Thyroid gland (tissue), 4 donors: ENCODE measurements at places on chromosomes 1 and 21. TPM values are rescaled to one million over a fixed set of nuclear protein-coding genes. Genes with fewer than 3 reads are reported as not detected.

LENEP gene
- total RNA-seq: not detected

DNA sequence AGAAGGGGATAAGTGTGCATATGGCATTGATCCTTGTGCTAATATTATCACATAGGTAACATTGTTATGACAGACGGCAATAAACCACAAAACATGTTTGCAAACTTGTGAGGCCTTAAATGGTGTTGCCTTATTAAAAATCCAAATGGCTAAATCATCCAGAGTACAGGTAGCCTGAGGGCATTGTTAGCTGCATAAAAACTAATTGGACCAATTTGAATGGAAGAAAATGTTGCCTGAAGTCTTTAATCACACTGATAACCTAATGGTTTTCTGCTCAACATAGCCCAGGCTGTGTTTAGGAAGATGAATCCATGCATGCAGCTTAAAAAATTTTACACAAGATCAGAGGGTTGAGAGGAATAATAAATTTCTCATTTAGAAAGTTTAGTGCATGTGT lies 19.4 kb upstream of the LRRC53 start:
- DNase-seq: no peak

DNA sequence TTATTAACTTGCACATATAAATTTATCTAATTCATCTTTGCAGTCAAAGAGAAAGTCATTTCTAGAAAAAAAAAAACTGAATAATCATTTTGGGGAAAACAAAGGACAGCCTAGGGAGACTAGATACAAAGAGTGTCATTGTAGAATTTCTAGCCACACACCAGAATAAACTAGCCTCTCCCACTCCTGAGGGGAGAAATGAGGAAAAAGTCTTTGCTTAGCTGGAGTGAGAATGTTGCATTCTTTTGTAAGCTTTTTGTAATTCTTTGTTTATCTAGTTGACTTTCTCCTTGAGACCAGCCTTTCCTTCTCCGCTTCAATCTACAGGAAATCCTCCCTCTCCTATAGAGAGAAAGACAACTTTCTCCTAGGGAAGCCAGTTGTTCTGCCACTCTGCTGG lies 15.9 kb upstream of the CGN start:
- DNase-seq: no peak

GRCh38 chr1:243475966-243476365 lies 220.1 kb downstream of the SDCCAG8 start:
- no peak for DNase-seq

- DNase-seq: no peak
Observed at GRCh38 chr1:230169454-230170152, 102.6 kb downstream of the GALNT2 start.

PLEKHN1 gene
- not detected for total RNA-seq

DNA sequence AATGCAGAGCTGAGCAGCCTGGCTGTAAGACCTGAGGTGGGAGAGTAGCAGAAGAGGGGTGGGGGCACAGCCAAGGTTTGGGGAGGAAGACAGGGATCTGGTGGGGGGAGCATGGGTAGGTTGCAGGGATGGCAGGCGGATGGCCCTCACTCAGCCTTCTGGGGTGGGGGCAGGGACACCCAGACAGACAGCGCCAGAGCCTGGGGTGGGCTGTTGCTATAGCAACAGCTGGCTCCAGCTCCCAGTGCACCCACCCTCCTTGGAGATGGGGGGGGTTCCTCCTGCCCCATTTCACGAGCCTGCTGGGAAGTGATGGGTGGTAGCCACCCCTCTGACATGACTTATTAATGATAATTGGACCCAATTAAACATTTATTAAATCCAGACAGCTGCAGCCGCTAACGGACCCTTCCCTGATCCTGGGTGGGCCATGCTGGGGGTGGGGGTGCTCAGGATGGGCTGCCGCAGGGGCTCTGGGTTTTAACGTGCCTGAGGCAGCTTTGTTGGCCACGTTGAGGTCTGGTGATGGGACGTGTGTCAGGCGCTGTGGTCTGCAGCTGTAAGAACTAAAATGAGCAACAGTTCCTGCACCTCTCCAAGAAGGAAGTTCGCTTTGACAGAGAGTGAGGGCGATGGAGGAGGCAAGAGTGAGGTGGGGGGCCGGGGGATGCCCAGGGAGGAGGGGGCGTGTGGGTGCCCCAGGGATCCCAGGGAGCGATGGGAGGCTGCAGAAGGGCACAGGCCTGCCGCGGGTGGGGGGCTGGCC lies 19.4 kb downstream of the AGRN start:
- DNase-seq: no peak

KIF2C gene
- total RNA-seq: 1.2 TPM

- peak; percentile 31 for DNase-seq
Observed at GRCh38 chr1:23019863-23020625, 776 bp downstream of the KDM1A start.

GRCh38 chr1:214454569-214455396 lies 96.6 kb downstream of the PTPN14 start:
- no peak for DNase-seq

DNA sequence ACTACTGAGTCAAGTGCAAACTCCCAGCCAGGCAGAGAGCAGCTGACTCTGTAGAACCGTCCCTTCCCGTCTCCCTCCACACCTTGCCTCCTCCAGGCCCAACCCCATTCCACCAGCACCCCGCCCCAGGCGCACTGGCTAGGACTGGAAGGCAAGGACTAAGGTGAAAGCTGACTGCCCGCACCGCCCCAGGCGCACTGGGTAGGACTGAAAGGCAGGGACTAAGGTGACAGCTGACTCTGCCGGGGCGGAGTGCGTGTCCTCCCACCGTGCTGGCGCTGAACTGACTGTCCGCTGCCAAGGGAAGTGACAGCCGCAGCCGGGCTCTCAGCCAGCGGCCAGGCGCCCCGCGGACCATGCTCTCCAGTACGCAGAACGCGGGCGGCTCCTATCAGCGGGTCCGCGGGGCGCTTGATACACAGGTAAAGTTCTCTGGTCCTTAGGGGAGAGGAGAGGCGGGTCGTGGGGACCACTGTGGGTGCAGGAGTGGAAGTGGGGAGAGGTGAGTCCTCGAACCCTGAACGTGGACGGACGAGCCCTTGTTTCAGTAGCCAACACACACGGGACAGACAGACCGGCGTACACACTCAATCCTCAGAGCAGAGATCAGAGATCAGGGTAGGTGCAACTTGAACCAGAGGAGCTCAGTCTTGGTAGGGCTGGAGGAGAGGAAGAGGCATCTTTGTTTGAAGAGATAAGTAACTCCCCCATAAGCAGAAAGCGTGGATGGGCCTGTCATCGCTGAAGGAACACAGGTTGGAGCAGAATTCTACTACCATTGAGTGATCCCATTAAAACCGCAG lies 58.0 kb downstream of the RBM11 start:
- DNase-seq: peak; percentile 61
